ENCODE measurements at places on chromosomes 7 and 10. TPM values are rescaled to one million over a fixed set of nuclear protein-coding genes. Genes with fewer than 3 reads are reported as not detected.

DNA sequence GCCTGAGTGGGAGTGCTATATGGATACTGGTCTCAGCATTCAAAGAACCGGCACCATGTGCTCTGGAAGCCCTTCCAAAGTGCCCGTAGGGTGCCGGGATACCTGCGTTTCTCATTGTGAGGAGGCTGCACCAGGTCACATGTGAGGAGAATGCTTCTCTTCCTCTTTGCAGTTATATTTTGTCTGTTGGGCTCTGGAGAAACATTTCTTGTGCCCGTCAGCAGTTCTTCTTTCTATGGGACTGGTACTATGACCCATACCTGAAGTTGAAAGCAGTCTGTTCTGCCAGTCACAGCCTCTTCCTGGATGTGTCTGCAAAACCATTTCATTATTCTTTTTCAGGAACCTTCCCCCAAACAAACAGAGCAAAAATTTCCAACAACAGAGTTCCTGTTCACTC, 465.0 kb downstream of the SUGCT start:
- no peak for DNase-seq

DNA sequence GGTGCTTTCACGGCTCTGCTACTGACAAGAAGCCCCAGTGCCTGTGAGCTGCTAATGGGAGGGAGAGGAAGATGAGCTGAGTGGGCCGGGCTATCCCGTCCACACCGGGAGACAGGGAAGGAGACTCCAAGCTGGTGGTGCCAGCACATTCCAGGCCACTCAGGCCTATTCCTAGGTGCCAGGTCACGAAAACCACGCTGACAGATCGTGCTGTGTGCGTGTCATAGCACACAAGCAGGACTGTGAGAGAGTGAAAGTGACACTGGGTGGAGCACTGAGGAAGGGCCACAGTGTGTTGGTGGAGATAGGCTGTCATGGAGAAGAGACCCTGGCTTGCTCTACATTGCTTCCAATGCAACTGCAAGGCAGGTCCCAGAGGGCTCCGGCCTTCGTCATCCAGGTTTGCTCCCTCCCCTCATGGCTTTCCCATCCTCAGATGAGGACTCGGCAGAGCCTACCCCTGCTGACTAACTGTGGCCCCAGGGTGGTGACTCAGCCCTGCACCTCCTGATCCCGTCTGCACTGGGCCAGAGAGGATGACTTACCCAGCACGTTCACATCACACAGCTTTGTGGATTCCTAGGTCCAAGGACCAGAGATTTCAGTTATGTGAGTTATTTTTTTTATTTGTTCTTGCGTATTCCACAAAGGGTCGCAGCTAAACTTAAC, 167.3 kb downstream of the EGFR start:
- no peak for DNase-seq

DNA sequence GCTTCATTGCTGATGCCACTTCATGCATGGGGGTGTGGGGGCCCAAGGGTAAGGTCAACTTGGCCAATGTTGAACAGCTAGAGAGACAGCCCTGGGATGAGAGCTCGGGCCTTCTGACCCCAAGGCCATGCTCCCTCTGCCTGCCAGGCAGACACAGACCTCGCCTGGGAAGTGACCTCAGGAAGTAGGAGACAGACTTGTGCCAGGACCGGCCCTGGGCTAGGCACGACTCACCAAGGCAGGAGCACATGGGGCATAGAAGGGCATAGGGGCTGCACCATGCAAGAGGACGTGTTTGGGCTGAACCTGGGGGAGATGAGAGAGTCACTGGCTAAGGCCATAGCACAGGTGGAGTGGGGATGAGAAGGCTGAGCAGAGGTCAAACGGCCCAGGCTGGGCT, 27.1 kb downstream of the ZCCHC24 start:
- peak; percentile 49 for DNase-seq

DNA sequence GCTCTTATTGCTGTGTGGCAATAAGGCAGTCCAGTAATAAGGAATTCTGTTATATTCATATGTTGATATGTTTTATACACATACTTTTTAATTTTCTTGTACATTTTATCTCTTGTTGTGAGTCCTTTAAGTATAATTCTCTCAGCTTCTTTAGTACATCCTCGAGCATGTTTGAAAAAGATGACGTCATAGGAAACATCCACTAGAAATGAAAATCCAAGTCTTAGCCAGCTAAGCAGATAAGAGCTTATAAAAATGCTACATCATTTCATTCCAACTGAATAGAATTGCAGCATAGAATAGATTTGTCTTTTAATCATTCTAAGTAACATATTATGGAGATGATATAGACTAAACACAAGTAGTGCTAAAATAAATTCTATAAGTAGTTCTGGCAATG, 283.7 kb upstream of the FZD1 start:
- DNase-seq = no peak

GRCh38 chr7:66921396-66921917, 432 bp downstream of the TMEM248 start:
- peak; percentile 59 for DNase-seq

- DNase-seq = peak; percentile 77
Measured at GRCh38 chr7:157576415-157576814, 239.6 kb downstream of the DNAJB6 start.

- no peak for DNase-seq
Measured at GRCh38 chr10:24440817-24441797, 232.2 kb downstream of the KIAA1217 start.

DNA sequence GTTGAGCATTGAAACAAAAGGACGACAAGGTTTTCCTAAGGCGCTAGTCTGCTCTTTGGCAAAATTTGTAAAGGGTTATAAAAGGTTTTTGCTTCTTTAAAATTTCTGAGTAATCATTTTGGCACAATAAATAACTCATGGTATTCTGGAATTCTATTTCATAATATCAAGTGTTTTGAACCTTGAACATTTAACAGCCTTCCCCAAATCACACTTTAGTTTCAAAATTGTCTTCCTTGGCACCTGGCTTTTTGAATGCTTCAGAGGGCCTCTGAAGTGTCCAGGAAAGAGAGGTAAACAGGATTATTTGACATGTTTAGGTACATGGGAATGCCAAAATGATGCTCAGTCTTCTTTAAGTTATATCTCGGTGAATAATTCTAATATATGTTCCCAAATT, 220.8 kb downstream of the PHF14 start:
- no peak for DNase-seq

- no peak for DNase-seq
Measured at GRCh38 chr7:22039670-22040069, 94.0 kb upstream of the CDCA7L start.

- no peak for DNase-seq
Measured at GRCh38 chr7:96495751-96496216, 173.9 kb upstream of the SLC25A13 start.

- no peak for DNase-seq
Measured at GRCh38 chr10:113438652-113439051, 114.2 kb upstream of the HABP2 start.

- DNase-seq = no peak
Measured at GRCh38 chr10:126058507-126058906, 162.1 kb downstream of the FANK1 start.

DNA sequence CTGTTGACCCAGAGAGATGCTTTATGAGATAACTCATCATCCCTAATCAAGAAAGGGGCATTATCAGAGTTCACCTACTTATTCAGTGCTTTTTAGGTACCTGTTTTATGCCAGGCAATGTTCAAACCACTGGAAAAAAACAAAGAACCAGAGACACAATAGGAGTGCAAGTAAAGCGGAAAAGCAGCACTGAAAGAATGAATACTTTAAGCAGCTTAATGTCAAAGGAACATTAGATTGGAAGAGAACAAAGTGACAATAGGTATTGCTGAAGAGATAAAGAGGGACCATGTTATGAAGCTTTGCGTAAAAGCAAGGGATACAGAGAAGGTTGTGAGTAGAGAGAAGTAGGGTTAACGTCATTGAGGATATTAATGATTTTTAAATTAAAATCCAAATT, 11.3 kb downstream of the DGKB start:
- no peak for DNase-seq

DNA sequence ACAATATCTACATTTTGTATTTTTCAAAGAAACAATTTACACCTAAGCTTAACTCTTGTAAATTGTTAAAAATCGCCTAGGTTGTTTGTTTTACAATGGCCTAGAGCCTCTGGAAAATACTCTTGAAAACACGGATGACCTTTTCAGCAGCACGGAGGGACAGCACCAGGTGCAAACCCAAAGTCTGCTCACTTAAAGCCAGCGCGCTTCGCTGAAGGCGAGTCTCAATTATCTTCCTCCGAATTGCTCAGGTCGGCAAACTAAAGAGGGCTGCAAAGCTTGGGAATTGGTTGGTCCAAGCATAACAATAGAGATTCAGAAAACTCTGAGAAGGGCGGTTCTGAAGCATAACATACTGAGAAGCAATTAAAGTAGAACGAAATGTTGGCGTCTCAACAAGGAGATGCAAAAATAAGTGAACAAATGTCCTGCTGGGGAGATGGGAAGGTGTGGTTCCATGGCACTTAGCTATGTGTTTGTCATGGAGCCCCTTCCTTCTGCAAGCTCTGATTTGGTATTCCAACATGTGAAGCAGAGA, 139.9 kb upstream of the PITRM1 start:
- no peak for DNase-seq

- DNase-seq = no peak
Measured at GRCh38 chr7:94146408-94146807, 142.3 kb upstream of the BET1 start.

DNA sequence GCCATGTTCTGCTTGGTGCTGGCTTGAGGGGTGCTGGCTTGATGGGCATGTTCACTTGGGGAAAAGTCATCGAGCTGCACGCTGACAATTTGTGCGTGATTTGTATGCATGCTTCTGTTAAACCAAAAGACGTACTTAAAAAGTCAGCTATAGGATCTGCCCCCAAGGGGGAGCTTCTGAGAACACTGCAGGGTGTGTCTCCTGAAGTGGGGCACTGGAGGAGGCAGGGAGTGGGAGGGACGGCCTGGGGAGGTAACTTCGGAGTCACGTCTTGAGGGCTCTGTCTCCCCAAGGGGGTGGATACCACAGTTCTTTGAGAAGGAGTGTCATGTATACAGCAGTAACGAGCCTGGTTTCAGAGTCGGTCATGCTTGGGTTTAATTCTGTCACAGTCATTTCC, 406.5 kb downstream of the PLXNA4 start:
- no peak for DNase-seq

- no peak for DNase-seq
Measured at GRCh38 chr7:140003913-140004382, 58.8 kb downstream of the PARP12 start.

DNA sequence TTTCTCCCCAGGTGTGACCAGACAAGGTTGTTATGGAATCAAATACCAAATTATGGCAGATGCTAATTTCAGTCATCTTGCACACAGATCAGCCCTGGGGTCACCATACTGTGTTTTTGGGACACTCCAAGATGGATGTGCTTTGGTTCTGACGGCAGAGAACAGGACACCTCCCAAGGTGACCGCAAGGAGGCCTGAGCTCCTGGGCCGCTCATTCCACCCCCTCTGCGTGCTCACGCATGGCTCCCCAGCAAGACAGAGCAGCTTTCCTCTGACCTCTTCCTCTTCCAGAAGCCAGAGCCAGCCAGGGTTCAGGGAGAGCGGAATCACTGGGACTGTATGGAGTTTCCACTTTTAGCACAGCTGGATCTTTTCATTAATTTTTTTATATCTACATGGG, 402.8 kb downstream of the DNAJB6 start:
- DNase-seq = no peak

DNA sequence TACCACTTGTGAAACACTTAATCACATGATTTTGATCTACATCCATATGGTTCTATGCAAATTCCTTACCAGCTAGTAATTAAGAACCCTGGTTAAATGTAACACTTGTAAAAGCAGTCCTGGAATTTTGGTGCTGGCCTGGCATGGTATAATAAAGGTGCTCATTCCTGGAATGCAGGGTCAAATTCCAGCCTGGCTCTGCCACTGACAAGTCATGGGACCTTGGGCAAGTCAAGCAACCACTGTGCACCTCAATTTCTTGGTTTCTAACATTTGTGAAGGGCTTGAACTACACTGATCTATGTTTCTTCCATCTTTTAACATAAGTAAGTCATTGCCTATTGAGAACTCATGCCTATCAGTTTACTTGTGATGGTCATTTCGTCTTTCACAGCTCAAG, 91.9 kb upstream of the PIK3CG start:
- no peak for DNase-seq

- no peak for DNase-seq
Measured at GRCh38 chr10:107022600-107023354, 141.7 kb downstream of the SORCS1 start.

GRCh38 chr10:89466599-89467035, 52.2 kb downstream of the IFIT5 start:
- DNase-seq = no peak

Gene LAMTOR4
- 267 TPM for polyA plus RNA-seq

Gene AKR1C8
- polyA plus RNA-seq = not detected

Gene DTX2
- 10.4 TPM for polyA plus RNA-seq

Gene AS3MT
- 4.1 TPM for polyA plus RNA-seq

Gene ARHGAP21
- polyA plus RNA-seq = 39.7 TPM

Gene KIF11
- polyA plus RNA-seq = 0.88 TPM

Gene FEZF1
- not detected for polyA plus RNA-seq

Gene LIPJ
- not detected for polyA plus RNA-seq

Gene STEAP1
- 7.8 TPM for polyA plus RNA-seq

Gene LIPF
- 2.8 TPM for polyA plus RNA-seq

Gene JCAD
- 13.6 TPM for polyA plus RNA-seq

Gene RAB18
- polyA plus RNA-seq = 39.3 TPM

Gene LEP
- polyA plus RNA-seq = not detected

Gene EPO
- 0.26 TPM for polyA plus RNA-seq

Gene WDFY4
- 1.9 TPM for polyA plus RNA-seq
